Body of pancreas (tissue), 4 donors: ENCODE measurements at places on chromosomes 12 and 14.

GRCh38 chr12:106205208-106206069, 42.4 kb downstream of the CKAP4 start:
- peak; percentile 47 for DNase-seq

GRCh38 chr12:50862316-50862715, 19.6 kb downstream of the TMPRSS12 start:
- no peak for DNase-seq

DNA sequence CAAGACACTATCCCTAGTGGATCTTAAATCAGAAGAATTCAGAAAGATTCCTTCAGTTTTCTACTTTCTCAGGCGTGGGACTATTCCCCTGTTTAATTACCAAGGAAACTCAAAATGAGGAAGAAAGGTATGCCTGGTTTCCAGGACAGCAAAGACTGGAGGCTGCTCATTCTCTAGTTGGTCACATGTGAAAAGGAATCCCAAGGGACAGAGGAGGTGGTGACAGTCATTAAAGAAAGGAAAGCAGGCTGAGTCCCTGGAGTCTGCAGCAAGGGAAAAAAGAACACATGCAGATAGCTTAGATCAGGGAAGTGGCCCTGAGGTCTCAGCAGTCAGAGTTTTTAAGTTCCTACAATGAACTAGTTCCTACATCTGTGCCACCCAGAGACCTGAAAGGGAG, 165.4 kb upstream of the CCDC198 start:
- DNase-seq = no peak

DNA sequence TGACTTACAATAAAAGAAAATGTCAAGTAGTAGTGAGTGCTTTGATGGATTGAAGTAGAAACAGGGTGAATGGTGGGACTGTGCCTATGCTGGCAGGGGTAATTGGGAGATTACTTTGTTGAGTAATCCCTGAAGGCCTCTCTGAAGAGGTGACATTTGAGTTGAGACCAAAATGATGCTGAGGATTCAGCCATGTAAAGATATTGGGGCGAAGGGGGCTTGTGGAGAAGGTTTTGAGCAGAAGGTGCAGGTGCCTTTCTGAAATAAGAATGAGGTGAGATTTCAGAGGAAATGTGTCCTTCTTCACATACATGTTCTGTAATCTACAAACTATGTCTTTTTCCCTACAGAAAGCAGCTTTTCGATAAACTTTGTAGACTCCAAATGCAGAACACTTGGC, 8.0 kb downstream of the GNG2 start:
- no peak for DNase-seq
